AG04450 (cell line): ENCODE measurements at places on chromosomes 3 and 15. TPM values are rescaled to one million over a fixed set of nuclear protein-coding genes. Genes with fewer than 3 reads are reported as not detected.

Gene SUMF1
- polyA plus RNA-seq = 46.5 and 51.4 TPM in 2 replicates

Gene MOBP
- polyA plus RNA-seq = not detected in 2 replicates

Gene TMEM207
- not detected in 2 replicates for polyA plus RNA-seq

Gene CHAC1
- polyA plus RNA-seq = 106 and 154 TPM in 2 replicates
